NCI-H460 (cell line): ENCODE measurements at places on chromosomes 16 and 17.

- DNase-seq: no peak
Measured at GRCh38 chr16:68860978-68861892, 17.9 kb downstream of the TANGO6 start.

DNA sequence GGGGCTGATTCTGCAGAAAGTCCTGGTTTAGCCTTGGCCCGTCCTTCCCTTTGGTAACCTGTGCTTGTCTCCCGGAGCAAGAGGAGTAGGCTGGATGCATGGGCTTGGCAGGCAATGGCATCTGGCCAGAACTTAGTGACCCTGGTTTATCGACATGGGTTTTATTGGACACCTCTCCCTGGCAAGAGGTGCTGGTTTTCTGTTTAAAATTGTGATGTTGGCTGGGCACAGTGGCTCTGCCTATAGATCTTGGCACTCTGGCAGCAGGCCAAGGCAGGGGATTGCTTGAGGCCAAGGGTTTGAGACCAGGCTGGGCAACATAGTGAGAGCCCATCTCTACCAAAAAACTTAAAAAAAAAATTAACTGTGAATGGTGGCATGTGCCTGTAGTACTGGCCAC is 31.2 kb downstream of the SLC12A3 start:
- no peak for DNase-seq

DNA sequence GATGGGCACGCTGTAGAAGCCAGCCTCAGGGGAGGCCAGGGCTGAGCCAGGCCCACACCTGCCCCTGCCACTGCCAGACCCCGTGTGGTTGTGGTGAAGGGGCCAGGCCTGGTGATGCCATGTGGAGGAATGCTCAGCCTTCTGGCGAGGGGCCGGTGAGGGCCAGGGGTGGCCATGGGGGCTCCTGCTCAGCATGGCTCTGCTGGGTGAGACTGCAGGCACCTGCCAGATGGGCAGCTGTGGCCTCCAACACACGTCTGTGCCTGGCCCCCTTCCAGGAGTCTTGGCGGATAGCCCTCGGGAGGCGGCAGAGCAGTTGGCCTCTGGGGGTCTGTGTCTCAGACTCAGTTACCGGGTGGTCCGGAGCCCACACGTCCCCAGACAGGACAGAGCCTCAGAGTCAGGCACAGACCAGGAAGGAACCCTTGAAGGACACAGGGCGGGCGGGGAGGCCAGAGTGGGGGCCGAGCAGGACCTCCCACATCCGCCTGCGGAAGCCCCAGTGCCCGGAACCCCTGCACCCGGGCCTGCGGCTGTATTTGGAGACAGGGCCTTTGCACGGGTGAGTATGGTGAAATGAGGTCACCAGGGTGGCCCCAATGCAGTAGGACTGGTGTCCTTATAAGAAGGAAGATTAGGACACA is 22.5 kb upstream of the CHMP6 start:
- DNase-seq: no peak

DNA sequence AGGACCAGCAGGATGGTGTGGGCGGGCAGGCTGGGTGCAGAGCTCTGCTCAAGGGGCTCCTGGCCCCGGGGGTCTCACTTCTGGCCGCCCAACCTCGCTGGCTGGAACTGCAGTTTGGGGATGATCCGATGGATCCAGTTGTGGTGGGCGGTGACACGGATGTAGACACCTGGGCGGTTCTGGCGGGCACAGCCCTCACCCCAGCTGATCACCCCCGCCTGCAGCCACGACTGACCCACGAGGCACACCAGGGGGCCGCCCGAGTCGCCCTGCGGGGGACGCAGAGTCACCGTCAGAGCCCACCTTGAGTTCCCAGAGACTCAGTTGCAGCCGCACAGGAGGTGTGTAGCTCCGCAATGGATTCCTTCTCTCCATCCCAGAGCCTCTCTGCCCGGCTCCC is 7.5 kb downstream of the PRSS27 start:
- no peak for DNase-seq

- no peak for DNase-seq
Measured at GRCh38 chr16:67169642-67170167, 633 bp upstream of the NOL3 start.

GRCh38 chr17:36862116-36862920 is 75.0 kb upstream of the LHX1 start:
- no peak for DNase-seq

- DNase-seq: no peak
Measured at GRCh38 chr17:35715416-35715815, 16.0 kb upstream of the RASL10B start.

- DNase-seq: no peak
Measured at GRCh38 chr17:61155590-61156237, 243.9 kb upstream of the TBX2 start.

DNA sequence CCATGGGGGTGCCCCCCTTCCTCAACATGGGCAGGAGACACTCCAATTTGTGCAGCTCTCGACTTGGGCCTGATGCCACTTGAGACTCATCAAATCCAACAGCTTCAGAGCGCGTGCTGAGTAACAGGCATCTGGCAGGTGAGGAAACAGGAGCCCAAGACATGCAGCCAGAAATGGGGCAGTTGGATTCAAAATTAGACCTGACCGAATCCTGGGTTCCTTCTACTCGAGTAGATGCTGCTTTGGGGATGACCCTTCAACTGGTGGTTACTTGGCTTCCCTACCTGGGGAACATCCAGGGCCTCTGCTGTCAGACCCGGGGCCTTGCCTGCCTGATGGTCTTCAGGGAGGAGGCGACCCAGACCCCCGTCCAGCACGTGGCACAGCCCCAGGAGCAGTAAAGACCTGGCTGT is 488 bp upstream of the NTN3 start:
- no peak for DNase-seq

DNA sequence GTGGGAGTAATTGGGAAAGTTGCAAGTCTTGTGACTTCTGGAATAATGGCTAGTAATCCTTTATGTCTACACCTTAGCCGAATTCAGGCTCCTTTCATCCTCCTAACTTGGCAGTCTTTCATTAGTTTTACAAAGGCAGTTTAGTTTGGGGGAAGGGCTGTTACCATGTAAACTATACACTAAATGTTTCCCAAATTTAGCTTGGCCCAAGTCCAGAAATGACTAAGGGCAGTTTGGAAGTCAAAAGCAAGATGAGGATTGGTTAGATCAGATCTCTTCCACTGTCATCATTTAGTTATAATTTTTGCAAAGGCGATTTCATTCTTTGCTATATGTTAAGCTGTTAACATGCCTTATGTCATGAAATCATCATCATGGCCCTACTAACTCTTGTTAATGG is 115.4 kb upstream of the CACNG3 start:
- no peak for DNase-seq

DNA sequence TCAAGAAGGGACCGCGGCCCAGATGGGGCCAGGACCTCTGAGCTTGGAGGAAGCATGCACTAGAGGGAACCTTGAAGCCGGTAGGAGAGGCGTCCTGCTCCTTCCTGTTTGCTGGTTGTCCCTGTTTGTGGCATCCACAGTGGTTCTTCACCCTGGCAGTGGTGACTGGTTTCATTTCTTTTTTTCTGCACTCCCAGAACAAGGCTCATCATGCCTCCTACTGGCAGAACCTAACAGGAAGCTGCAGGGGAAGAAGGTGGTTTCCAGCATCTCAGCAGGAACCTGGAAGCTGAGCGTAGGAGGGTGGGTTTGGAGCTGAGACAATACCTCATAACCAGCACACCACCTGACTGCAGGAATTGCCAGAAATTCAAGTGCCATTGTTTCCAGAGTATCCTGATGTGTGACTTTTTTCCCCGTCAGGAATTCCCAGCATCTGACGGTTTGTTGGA is 5.8 kb downstream of the TMEM231 start:
- DNase-seq: no peak

DNA sequence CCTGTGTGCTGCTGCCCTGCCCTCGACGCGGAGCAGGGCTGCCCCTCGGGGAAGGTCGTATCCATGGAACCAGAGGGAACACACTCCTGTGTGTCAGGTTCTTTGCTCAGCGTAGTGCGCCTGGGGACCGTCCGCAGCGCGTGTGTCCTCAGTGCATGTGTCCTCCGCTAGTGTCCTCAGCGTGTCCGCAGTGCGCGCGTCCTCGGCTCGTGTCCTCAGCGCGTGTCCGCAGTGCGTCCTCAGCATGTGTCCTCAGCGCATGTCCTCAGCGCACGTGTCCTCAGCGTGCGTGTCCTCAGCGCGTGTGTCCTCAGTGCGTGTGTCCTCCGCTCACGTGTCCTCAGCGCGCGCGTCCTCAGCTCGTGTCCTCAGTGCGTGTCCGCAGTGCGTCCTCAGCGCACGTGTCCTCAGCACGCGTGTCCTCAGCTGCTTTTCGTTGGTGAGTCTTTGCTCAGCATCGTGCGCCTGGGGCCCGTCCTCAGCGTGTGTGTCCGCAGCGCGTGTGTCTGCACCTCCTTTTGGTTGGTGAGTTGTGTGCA is 59.2 kb upstream of the ZNF750 start:
- DNase-seq: no peak

- no peak for DNase-seq
Measured at GRCh38 chr16:80580109-80580832, 39.5 kb downstream of the DYNLRB2 start.

DNA sequence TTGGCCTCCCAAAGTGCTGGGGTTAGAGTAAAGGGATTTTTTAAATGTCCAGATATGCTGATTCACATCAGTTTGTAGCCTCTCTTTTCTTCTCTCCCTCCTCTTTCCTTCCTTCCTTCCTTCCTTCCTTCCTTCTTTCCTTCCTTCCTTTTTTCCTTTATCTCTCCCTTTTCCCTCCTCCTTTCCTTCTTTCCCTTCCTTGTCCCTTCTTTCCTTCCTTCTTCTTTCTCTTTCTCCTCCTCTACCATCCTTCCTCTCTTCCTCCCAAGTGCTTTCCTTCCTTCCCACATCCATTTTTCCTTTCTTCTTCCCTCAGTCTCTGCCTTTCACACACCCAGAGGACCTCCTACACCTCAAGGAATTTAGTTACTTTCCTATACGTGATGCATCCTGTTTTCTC is 671.8 kb downstream of the HS3ST4 start:
- DNase-seq: no peak

DNA sequence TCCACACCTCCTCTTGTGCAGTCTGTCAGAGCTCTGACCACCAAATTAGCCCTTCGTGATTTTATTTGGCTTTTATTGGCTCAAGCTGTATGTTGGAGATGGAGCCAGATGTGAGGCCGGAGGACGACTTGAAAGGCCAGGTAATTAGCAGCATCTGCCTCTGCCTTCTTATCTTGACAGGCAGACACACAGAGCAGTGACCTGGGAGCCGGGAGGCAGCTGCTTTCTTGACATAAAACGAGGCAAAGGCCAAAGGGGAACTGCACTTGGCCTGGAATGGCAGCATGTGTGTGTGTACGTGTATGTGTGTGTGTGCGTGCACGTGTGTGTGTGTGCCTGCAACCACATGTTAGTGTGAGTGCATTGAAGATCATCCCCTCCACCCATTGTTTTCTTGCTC is 56.9 kb upstream of the BRD7 start:
- no peak for DNase-seq

DNA sequence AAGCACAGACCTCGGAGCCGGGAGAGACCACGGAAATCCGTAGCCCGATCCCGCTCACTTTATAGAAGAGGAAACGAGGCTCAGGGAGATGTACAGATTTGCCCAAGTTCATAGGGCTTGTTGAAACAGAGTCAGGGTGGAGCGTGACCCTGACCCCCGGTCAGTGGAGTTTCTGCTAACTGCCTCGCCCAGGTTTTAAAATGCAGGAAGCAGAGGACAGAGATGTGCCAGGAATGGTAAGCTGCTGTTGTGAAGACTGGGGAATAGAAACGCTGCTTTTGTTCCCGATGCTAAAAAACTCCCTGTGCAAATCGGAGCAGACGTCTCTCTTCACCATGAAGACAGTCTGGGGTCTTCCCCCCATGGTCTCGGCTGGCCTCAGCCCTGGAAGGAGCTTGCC is 403.0 kb downstream of the SEC14L1 start:
- no peak for DNase-seq

DNA sequence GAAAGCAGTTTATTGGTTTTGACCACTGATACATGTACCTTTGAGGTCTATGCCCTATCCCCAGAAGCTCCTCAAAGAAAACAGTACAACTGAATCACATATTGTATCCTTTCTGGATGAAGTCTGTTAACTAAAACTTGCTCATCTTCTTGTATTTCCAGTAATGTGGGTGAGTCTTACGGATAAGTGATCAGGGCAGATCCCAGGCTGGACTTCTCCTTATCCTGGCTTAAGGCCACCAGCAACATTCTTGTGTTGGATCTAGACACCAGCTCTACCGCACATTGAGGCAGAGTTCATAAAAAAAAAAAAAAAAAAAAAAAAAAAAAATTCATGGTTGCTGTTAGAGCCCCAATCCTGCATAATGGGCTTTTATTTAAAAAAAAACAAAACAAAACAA is 536.7 kb upstream of the HSBP1 start:
- no peak for DNase-seq

GRCh38 chr17:39261286-39261685 is 35.5 kb upstream of the STAC2 start:
- DNase-seq: no peak

- no peak for DNase-seq
Measured at GRCh38 chr16:20948444-20948843, 47.9 kb downstream of the LYRM1 start.

- no peak for DNase-seq
Measured at GRCh38 chr16:22861580-22861979, 47.6 kb downstream of the HS3ST2 start.

- no peak for DNase-seq
Measured at GRCh38 chr17:4742629-4743028, 2.9 kb upstream of the CXCL16 start.

DNA sequence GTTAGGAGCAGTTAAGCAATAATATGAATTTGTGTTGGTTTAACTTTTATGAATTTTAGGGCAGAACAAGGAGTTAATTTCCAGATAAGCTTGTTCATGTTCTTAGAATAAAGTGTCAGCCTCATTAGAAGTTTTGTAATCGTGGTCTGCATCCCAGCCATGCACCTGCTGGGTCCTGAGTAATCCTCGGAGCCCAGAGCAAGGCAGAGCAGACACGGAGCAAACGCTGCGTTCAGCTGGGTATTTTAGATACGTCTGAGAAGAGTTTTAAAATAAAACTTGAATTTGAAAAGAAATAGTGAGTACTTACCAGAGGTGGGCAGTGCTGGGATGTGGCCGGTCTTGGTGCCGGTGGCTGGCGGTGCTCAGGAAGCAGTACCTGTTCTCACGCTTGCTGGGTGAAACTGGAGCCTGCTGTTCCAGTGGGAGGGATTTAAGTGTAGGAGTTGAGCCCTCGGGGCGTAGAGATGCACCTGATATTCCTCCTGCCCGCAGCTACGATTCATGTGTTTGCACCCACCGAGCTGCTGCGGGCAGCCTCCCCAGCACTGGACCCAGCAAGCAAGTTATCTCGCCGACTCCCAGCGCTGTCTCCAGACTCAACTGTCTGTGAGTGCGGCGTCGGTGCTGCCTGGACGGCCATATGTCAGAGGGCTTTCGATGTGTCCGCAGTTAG is at the start of gene ZNF750:
Gene ZNF750, minus strand, starts transcription at position 406 of the 676 bp plus-strand sequence. CDS start 7,568 bp downstream, outside the sequence.
- DNase-seq: no peak

DNA sequence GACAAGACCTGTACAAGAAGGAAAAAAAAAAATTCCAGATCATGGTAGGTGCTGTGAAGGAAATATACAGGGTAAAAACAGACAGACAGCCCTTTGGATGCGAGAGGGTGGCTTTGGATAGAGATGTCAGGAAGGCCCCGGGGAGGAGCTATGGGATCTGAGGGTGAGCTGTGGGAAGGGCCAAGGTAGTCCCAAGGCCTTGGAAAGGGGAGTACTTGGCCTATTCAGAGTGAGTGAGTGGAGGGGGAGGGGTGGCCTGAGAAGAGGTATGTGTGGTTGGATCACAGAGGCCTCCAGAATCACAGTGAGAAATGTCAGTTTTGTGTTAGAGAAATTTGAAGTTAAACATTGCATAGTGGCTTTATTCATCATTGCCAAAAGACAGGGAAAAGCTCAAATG is 31.2 kb upstream of the AKTIP start:
- DNase-seq: no peak

- DNase-seq: no peak
Measured at GRCh38 chr16:81590714-81591544, 146.3 kb downstream of the CMIP start.
